NT2/D1 (cell line): ENCODE measurements at places on chromosomes 1 and 21.

DNA sequence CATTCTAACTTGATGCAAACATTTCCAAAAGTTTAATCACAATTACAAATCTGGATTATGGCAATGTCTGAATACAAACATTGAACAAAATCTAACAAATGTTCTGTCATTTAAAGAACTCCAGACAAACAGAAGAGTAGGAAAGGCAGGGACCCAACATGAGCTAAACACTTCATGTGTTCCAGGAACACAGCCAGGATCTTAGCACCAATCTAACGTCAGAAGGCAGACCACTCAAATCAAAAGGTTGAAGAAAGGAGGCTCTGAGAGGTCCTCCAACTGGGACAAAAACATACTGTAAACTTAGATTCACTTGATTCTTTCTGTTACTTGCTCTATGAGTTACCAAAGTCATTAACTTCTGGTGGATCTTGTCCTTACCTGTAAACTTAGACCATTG, 374.0 kb downstream of the NEGR1 start:
- no peak for DNase-seq

DNA sequence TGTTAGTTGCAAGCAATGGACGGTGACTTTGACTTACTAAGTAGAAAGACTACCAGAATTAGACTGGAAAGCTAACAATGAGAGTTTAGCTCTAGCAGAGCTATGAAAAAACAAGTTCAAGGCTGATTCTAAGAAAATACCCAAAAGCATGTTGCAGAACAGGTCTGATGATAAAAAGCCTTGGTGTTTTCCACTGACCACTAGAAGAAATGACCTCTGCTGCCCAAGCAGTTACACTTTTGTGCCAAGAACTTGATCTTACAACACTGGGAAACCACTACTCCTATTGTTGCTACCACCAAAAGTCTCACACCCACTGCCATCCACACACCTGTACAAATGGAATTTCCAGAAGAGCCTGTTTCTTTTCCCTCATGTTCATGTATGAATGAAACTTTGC, 21.4 kb upstream of the NEK7 start:
- no peak for DNase-seq

DNA sequence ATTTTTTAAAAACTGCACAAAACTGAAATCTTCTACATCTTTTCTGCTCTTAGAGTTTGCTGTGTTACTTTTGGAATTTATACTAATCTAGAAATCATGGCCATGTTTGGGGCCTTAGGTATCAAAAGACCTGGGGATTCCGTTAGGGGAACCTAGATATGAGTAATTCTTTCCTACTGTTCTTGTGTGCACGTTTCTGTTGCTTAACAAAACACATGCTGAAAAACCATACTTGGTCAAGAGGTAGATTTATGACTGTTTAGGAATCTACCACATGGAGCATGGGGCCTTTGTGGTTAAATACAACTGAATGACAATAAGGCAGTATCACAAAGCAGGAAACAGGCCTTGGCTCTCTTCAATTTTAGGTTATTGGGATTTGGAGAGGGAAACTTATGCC, 291.9 kb upstream of the USP25 start:
- DNase-seq, result no peak

- no peak for DNase-seq
Measured at GRCh38 chr1:35222322-35223083, 29.6 kb upstream of the SFPQ start.

DNA sequence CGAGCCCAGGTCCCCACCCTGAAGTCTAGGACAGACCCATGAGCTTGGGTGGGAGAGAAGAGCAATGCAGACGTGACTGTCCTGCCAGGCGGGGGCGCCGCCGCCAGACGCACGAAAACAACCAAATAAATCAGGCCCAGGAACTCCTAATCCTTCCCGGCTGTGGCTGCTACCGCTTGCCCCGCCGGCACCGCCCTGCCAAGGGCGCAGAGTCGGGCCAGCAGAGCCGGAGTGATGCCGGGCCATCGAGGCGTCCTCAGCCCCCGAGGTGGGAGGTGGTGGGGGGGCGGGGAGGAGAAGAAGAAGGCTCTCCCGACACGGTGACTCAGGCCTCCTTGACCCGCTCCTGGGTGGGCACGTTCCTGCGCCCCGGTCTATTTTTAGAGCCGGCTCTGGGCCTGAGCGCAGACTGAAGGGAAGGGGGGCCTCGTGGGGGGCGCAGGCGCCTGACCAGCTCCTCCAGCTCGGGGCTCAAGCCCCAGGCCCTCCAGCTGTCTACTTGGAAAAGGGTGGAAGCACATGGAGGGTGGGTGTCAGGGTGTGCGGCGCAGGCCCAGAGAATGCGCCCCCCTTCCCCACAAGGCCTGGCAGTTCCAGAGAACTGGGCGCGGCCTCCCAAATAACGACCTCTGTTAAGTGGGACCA, 10.7 kb upstream of the COL16A1 start:
- peak; percentile 74 for DNase-seq

- no peak for DNase-seq
Measured at GRCh38 chr21:46199436-46200373, 15.4 kb upstream of the SPATC1L start.

GRCh38 chr21:14630556-14631069, 84.5 kb upstream of the SAMSN1 start:
- no peak for DNase-seq

- no peak for DNase-seq
Measured at GRCh38 chr1:178498896-178499675, 2.3 kb upstream of the CLEC20A start.

DNA sequence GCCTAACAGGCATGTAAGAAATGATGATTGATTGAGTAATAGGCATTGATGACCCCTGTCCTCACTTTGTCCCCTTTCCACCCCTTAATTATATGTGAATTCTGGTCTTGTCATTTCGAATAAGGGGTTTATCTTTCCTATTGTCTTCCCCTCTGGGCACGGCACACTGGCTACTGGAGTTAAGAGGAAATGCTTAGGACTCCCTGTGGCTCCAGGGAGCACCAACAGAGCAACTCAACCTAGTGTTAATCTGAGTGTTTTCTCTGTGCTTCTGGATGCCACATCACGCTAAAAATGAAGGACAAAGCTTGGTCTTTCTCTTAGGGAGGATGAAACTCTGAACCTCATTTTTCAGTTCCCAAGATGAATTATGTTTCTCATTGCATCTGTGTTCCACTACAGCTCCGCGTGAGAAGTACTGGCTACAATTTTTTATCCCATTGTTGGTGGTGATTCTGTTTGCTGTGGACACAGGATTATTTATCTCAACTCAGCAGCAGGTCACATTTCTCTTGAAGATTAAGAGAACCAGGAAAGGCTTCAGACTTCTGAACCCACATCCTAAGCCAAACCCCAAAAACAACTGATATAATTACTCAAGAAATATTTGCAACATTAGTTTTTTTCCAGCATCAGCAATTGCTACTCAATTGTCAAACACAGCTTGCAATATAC, 5.3 kb downstream of the FCER1A start:
- peak; percentile 36 for DNase-seq

GRCh38 chr1:216958569-216958968, 235.3 kb upstream of the ESRRG start:
- no peak for DNase-seq

DNA sequence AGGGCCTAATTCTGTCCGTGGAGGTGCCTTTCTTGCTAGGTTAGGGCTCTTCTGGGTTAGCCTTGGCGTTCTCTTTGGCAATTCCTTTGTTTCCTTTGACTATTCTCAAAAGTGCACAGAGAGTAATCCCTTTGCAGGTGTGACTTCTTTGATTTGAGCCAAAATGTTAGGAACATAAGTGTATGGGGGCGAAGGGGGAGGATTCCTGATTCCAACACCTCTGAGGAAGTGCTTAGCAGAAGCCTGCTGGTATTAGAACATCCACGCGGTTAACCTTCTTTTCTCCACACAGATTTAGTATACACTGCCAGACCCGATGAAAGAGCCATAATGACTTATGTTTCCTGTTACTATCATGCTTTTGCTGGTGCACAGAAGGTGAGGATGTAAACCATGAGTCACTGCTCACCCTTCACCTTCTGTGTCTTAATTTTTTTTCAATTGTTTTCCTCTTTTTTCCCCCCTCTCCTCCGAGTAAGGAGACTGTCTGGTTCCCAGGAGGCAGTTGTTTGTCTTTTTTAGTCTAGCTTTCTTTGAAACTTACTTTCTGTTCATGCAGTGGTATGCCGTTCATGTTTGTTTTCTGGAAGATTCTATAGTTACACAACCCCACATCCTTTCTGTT, 48.0 kb downstream of the ACTN2 start:
- no peak for DNase-seq

DNA sequence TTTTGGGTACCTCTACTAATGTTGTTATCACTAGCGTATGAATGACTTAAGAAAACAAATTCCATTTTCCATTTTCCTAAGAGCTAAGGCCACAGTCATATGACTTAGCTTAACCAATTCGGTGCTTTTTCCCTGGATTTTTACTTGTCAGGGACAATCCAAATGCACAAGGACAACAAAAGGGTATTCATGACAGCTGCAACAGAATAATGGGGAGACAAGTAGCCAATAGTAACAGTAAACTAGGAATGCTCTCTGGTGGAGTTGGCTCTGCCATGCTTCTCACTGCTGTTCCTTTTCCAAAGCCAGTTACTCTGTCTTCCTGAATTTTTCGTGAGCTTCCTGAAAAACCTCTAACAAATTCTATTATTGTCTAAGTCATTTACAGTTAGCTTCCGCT, 52.9 kb downstream of the LRRIQ3 start:
- DNase-seq, result no peak

- no peak for DNase-seq
Measured at GRCh38 chr1:70504821-70505193, 93.7 kb downstream of the CTH start.

- DNase-seq, result no peak
Measured at GRCh38 chr1:75725861-75726361, 1.4 kb downstream of the ACADM start.

- DNase-seq, result no peak
Measured at GRCh38 chr1:60436186-60436585, 362.6 kb upstream of the C1orf87 start.

DNA sequence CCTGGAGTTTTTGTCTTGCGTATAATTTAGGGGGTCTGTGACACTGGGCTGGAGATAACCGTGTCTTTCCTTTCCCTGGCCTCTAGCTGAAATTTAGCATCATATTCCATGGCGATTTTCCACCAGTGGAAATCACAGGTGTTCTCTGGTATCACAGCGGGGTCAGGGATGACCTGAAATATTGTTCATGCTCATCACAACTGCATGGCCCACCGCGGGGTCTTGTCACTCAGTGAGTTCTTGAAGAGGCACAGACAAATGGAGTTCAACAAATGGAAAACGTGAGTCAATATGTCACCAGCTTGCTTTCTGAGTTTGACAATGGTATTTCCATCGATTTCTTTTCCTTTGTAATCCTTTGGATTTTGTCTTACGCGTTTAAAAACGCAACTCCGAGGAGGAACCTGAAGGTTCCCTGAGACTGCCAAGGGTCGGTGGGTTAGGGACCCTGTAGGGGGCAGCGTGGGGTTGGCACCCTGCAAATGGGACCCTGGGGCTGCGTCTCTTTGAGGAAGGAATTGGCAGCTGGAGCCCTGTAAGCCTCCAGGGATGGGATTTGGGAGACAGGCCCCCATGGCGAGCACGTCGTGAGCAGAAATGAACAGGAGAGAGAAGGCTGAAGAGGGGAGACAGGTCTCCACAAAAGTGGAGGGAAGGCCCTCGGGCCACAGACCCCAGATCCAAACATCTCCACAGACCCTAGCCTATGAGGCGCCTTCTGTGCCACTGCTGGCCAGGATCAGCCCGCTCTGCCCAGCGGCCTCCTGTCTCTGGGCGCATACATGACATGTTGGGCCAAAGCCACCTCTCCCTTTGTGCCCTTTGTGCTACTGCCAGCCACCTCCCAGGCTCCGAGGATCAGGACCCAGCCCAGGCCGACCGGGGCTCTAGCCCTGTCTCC, 32.1 kb upstream of the RUNX3 start:
- no peak for DNase-seq

GRCh38 chr1:12654004-12654567, 10.2 kb downstream of the AADACL4 start:
- no peak for DNase-seq

GRCh38 chr1:205448540-205449253, 7.1 kb downstream of the BLACAT1 start:
- DNase-seq, result peak; percentile 90

DNA sequence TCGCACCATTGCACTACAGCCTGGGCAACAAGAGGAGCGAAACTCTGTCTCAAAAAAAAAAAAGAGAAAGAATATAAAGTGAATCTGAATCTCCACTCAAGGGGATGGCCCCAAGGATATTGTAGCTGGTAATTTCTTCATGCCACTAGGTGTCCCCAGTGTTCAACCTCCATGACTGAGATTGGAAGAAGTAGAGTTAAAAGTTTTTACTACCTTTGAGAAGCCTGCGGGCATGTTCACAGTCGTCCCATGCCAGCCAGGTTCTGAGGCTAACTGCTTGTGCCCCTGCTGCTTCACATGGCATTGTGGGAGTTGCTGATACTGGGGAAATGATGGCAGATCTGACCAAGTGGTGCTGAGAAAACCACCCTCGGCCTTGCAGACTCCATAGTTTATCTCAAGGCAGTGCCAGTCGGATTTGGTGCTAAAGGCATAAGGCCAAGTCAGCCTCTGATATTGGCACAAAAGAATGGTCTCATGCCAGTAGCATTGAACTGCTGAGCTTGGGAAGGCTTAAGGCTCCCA, 10.8 kb upstream of the SHISA4 start:
- DNase-seq, result no peak

GRCh38 chr1:72000809-72001208, 281.5 kb downstream of the NEGR1 start:
- DNase-seq, result peak; percentile 20

GRCh38 chr1:21882721-21883415, 54.2 kb downstream of the HSPG2 start:
- DNase-seq, result no peak

DNA sequence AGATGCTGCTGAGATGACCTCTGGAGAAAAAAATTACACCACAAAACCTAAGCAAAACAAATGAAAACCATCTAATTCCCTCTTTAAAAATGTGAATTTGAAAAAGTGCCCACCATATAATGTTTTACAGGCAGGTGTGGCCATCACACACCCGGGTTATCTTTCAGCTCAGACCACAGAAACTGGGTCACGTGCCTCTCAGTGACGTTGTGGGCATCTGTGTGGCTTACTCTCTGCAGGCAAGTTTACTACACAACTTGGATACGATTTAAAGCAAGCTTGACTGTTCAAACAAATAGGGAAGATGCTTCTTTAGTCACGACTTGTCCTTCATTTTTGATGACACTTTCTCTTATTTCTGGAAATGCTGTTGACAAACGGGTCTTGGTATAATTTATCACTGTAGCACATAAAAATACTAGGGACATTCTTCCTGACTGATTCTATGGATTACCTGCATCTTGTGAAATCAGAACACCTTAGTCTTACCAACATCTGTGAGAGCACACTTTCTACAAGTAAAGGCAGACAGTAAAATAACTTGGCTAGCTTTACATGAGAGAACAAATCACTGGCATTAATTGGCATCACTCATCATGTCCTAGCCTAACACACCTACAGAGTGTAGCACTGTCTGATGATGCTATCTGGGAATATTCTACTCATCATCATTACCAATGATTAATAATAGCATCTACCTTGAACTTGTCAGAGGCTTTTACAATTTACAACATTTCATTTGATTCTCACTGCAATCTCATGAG, 89.3 kb upstream of the EDEM3 start:
- DNase-seq, result no peak
